ENCODE measurements at places on chromosomes 5 and 9. TPM values are rescaled to one million over a fixed set of nuclear protein-coding genes. Genes with fewer than 3 reads are reported as not detected.

ARID3C gene
- total RNA-seq: not detected

RAI14 gene
- 361 TPM for total RNA-seq

DNA sequence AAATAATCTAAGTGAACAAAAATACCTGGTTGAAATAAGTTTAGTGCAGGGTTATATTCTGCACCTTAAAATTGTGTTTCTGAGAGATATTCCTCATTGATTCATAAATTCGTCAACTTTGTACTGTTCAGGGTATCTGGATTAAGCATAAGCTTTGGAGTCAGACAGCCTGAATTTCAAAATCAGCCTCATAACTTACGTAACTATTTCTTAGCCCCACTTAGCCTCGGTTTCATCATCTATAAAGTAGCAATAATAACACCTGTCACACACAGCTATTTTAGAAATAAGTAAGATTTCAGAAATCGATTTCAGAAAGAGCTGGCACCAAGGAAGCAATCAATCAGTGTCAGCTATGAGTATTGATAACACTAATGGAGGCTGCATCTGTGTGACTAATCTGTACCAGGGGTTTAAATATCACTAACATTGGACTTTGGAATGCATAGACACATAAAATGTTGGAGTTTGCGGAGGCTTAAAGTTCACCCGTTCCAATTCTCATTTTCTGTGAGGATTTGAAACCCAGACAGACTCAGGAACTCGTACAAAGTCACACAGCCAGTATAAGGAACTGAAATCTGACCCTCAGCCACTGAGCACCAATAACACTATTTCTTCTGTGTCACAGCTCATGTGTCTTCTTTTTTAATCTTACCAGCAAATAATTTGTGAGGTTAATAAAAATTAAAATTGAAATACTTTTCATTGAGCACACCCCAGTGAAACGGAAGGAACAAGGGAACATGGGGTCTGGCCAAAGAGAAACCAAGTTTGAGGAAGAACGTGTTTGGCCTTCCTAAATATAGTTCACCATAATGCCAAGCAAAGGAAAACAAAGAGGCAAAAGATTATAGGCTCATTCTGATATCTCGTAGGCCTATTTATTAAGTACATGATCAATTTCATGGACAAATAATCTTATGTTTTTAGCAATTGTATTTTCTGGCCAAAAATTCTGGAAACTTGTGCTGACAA, 194.4 kb upstream of the PTGER4 start:
- no peak for DNase-seq

DNA sequence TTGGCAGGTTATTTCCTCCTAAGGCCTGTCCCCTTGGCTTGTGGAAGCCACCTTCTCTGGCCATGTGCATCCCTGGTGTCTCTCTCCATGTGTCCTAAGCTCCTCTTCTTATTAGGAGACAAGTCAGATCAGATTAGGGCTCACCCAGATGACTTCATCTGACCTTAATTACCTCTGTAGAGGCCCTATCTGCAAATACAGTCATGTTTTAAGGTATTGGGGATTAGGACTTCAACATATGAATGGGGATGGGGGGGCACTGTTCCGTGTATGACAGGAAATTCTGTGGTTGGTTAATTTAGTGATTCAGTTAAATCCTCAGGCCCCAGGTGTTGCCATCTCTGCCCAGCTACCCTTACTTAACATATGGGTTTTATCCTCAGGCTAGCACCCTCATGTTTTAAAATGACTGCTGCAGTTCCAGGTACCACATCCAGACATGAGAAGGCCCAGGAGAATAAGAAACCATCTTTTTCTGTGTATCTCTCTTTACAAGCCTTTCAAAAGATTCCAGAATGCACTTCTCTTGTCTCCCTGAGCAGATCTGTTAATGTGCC, 51.9 kb upstream of the RAI14 start:
- DNase-seq: no peak
